ENCODE measurements at places on chromosomes 2 and 18. TPM values are rescaled to one million over a fixed set of nuclear protein-coding genes. Genes with fewer than 3 reads are reported as not detected.

The MAPRE3 gene
- 0.42 TPM for total RNA-seq

GRCh38 chr2:219126555-219126954 lies 34.1 kb downstream of the NHEJ1 start:
- no peak for DNase-seq

DNA sequence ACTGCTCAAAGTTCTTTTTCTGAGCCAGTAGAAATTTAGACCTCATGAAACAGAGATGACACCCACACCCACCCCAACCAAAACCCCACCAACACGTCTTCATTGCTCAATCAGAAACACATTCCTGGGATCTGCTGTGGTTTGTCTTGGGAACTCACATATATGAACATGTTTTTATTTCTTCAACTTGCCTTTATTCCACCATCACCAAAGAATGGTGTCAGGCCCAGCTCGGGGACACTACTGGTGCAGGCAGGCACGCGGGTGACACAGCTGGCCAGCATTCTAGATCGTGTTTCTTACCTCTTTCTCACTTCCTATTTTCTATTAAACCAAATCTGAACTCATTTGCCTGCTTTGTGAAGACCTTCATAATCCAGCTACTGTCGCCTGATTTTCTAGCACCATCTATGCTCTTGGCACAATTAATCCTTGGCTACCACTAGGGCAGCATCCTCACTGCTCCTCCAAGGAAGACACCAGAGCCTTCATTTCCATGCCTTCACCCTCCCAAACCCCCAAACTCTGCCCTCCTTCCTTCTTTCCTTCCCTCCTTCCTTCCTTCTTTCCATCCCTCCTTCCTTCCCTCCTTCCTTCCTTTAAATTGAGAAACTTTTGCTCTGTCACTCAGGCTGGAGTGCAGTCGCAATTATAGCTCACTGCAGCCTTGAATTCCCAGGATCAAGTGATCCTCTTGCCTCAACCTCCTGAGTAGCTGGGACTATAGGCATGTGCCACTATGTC lies 157.1 kb downstream of the BCL2 start:
- no peak for DNase-seq

- DNase-seq = no peak
Observed at GRCh38 chr2:146532509-146533147, 1312.2 kb upstream of the ACVR2A start.

DNA sequence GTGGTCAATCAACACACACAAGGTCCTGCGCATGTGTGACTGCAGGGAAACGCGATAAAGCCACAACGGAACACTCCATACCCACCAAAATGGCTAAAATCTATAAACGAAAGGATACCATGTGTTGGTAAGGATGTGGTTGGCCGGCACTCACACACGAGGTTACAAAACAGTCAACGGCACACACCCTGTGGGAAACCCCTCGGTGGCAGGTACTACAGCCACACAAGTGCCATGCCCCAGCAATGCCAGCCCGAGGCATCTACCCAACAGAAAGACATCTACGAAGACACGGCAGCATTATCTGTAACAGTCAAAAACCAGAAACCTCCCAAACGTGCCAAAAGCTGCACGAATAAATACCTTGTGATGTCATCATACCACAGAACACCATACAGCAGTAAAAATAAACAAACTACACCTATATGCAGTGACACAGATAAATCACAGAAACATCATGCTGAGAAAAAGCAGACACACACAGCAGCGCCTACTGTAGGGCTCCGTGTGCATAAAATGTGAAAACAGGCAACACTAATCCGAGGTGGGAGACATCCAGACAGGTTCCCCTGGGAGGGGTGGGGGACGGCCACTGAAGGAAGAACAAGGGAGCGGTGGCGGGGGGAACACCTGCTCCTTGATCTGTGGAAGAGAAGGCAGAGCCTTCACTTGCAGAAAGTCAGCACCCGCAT lies 36.7 kb downstream of the HDAC4 start:
- DNase-seq = peak; percentile 39

DNA sequence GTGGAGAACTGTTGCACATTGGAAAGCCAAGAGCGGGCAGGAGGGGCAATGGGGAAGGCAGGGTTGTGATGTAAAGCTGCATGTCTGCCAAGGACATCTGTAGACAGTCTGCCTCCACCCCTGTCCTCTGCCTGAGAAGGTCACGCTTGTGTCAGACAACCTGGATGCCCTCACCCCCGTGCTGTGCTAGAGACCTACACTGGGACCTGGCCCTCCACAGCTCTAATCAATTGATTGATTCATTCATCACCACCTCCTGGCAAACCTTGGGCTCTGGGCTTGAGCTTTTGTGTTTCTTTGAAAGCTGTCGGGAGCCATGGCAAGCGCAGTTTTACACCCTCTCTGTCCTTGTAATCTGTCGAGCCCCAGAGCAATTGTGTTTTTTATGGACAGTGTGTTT lies 41.1 kb downstream of the MARCO start:
- DNase-seq = no peak

DNA sequence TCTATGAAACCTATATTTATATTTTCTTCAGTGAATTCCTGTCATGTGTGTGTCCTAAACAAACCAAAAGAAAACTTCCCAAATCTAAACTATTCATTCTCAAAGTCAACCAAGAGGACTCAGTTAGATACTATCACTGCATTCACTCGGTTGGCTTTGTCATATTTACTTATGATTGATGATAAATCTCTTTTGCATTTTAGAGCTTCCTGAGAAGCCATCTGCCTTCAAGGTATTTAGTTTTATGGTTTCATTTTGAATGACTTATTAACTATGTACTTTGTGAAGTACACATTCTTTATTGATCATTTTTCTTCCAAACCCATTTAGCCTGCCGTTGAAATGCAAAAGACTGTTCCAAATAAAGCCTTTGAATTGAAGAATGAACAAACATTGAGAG lies 36.2 kb downstream of the ANKRD30B start:
- no peak for DNase-seq

- DNase-seq = no peak
Observed at GRCh38 chr18:40565805-40566509, 1389.1 kb upstream of the PIK3C3 start.

DNA sequence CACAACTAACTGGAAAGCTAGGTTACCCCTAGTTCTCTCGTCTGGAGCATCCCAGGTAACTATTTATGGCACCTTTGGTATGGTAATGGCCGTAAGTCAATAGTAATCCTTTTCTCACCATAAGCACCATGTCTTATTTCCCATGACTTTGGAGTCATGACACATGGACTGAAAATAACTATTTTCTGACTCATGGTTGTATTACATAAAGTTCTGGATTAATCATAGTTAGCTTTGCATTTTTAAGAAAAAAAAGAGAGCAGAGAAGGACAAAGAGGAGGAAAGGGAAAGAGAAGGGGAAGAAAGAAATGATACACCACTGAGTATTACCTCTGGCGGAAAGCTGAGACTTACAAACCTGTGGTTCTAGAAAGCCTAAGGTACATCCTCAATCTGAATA lies 99.3 kb downstream of the BIN1 start:
- no peak for DNase-seq

- no peak for DNase-seq
Observed at GRCh38 chr18:74784752-74785151, 187.1 kb downstream of the ZNF407 start.

DNA sequence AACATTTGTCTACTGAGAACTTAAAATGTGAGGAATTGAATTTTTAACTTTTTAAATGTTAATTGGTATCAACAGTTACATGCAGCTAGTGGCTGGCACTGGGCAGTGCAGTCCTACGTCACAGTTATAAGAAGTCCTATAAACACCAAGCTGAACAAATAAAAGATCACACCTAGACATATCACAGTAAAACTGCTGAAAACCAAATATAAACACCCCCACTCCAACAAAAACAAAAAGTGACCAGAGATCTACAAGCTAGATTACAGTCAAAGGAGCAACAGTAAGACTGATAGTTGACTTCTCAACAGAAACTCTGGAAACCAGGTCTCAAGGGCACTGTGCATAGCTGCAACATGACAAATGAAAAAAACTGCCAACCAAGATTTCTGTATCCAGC lies 19.4 kb downstream of the TLK1 start:
- DNase-seq = no peak

GRCh38 chr2:101135412-101136296 lies 15.5 kb downstream of the TBC1D8 start:
- peak; percentile 71 for DNase-seq

DNA sequence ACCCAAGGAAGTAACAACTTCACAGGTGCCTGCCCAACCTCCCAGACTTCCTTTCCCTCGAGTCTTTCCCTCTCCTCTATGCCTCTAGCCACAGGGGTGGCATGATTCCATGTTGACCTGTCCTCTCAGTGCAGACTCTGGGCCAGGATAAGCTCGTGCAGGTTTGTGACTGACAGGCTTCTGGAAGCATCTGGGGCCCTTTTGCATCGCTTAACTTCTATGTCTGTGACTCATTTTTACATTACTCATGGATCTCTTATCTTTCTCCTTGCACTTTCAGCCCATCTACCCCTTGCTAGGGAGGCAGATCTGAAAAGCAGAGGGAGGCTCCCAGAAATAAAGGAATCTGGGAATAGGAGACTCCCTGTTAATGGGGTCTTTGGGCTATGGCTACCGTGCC lies 98.5 kb upstream of the RIOK3 start:
- DNase-seq = no peak

DNA sequence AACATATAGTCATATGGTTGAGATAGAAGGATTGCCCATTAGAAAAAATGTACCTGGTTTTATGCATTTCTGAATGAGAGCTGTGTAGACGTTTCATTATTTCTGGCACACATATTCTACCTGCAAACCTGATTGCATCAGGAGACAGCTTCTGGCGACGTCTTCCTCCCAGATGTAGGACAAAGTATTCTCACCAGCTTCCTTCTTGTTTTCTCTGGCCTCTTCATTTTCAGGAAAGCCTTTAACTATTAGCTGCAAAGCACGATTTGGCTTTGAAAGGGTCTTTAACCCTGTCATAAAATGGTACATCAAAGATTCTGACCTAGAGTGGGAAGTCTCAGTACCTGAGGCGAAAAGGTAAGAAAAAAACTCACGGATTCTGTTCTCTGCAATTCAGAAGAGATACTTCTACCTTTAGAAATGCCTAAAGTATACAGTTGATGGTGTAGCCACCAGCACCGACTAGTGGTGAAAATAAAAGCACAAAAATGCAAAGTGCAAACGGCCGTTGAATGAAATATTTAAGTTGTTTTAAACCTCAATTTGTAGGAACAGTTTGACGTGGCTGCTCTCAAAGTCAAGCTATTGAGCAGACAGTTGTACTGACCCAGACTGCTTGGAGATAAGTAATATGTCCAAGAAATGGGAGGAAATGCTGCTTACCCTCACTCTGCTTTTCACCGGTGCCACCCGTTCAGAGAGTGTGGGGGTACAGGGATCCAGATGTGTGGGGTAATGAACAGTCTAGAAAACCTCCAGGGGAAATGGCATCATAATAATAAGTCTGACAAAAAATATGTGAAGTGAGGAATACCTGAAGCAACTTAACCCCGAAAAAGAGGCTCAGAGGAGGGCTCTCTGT lies 20.2 kb downstream of the IL18RAP start:
- peak; percentile 32 for DNase-seq

GRCh38 chr2:7094231-7094741 lies 177.1 kb downstream of the RNF144A start:
- no peak for DNase-seq

- peak; percentile 63 for DNase-seq
Observed at GRCh38 chr2:174343623-174344455, 9.1 kb downstream of the SP9 start.

GRCh38 chr18:3261373-3262233 lies at the start of gene MYL12B:
MYL12B (plus strand) TSS chr18:3262133; CDS start chr18:3272899, 10,766 bp downstream.
- peak; percentile 86 for DNase-seq

DNA sequence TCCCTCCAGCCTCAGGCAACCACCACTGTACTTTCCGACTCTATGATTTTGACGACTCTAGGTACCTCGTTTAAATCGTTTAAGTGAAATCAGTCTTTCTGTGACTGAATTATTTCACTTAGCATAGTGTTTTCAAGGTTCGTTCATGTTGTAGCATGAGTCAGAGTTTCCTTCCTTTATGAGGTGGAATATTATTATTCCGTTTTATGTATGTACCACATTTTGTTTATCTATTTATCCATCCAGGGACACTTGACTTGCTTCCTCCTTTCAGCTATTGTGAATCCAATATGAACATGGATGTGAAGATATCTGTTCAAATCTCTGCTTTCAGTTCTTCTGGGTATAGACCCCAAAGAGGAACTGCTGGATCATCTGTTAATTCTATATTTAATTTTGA lies 19.1 kb downstream of the IL1R2 start:
- DNase-seq = no peak

DNA sequence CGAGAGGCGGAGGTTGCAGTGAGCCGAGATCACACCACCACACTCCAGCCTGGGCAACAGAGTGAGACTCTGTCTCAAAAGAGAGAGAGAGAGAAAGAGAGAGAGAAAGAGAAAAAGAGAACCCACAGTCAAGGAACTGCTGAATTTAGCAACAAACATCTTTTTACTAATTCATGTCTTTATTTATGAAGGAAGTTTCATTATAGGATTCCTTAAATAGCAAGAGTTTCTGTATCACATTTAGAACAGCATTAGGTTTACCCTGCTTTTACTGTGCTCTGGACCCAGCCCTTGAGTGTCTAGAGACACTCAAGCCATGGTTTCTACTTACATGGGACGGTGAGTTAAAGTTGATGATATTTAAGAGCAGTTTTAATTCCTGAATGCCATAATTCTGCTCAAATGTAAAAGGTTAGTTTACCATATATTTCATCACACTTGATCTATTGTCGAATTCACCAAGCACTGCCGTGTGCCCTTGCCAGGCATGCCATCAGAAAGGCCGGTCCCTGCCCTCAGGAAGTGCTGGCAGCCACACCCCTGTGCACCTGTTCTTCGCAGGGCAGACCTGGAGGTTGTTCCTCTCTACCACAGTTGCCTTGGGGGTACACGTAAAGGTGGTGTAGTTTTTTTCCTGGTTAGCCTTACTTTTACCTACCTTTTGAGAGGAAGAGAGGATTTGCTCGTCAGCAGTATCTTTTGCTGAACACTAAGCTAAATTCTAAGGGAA lies 153.3 kb downstream of the LDLRAD4 start:
- no peak for DNase-seq

DNA sequence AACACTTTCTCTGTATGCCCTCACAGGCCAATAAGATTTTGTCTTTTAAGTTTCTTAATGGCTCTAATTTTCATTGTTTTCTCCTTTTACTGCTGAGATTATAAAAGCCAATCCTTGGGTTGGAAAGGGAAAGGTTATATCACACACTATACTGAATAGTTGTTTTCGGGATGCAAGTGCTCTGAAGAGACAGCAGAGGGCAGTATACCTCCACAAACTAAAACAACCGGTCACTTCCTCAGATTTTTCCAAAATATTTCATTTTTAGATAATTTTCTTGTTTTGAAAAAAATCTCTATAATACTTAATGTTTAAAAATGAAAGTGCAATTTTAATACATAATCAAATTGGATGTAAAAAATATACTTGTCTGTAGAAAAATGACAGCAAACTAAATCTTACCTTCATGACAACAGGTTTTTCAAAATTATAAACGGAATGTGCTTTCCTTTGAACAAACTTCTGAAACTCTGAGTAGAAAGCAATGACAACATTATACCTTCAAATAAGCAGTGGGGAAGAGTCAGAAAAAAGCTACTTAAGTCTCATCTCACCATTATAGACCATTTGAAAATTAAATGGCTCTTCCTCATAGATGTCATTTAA lies 82.7 kb downstream of the ORC4 start:
- no peak for DNase-seq

The CD302 gene
- total RNA-seq = 0.33 TPM

The CUL3 gene
- 46.7 TPM for total RNA-seq

Measured in H7 (cell line).